ENCODE measurements at places on chromosomes 1 and 21.
A peak's percentile ranks its signal among the peaks of the same experiment; 100 is the strongest.

- no peak for DNase-seq
These were observed 81.0 kb downstream of the PAX7 start for GRCh38 chr1:18711536-18712251.

DNA sequence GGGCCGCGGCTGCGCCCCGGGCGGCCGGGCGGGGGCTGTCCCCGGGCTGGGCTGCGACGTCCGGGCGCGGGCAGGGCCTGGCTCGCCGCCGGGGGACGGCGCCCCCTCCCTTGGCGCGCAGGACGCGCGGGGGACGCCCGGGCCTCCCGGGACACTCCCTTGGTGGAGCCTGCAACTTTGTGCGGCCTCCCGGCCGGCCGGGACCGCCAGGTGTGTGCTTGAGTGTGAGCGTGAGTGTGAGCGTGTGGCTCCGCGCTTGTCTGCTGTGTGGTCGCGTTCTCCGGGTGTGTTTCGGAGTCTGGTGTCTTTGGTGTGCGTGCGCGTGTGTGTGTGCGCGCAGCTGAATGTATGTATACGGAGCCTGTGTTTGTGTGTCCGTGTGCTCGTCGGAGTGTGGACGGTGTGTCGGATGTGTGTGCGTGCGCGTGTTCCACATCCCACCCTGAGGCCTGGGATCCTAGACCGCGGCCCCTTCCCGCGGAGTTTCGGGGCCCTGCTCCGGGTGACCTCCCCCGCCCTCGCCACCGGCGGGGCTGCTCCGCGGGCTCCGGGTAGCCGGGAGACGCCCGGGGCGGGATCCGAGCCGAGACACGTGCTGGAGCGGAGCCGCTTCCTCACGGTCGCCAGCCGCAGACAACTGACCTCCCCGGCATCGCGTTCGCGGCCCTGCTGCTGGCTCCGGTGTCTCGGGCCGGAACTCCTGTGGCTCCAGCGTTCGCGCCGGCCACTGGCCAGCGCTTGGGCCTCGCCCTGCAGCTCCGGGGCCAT lies 1.7 kb downstream of the PTPRU start:
- no peak for DNase-seq

- DNase-seq = no peak
These were observed 13.2 kb upstream of the SLC41A1 start for GRCh38 chr1:205826016-205826806.

DNA sequence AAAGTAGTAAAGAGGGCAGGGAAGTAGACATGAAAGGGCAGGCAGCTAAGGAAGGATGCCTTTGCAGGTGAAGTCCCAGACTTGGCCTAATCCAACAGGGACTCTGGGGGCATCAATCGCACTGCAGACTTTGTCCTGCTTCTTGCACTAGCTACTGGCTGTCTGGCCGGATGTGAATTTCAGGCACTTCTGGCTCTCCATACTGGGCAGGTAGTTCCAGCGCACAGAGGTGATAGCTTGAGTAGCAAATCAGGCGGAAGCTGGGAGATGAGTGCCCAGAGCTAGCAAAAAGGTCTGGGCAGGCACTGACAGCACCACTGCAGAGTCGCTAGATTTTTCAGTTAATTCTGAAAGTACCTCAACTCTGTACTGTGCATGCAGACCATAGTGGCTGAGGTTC lies 997 bp downstream of the RSPH1 start:
- no peak for DNase-seq

DNA sequence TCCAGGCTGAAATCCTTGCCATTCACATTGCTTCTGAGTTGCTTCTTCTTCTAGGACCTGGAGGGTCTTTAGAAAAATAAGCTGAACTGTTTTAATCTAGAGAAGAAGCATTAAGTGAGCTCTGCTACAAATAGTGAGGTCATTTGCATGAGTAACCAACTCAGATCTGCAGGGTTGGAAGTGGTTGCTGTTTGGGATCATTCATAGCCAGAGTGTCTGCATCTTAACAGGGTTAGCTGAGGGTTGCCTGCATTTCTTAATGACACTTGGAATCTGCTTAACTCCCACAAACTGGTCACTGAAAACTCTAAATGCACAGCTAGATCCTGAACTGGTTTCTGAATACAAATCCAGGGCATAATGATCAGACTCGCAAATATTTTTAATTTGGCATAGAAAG lies 9.9 kb downstream of the CNIH3 start:
- DNase-seq = no peak

DNA sequence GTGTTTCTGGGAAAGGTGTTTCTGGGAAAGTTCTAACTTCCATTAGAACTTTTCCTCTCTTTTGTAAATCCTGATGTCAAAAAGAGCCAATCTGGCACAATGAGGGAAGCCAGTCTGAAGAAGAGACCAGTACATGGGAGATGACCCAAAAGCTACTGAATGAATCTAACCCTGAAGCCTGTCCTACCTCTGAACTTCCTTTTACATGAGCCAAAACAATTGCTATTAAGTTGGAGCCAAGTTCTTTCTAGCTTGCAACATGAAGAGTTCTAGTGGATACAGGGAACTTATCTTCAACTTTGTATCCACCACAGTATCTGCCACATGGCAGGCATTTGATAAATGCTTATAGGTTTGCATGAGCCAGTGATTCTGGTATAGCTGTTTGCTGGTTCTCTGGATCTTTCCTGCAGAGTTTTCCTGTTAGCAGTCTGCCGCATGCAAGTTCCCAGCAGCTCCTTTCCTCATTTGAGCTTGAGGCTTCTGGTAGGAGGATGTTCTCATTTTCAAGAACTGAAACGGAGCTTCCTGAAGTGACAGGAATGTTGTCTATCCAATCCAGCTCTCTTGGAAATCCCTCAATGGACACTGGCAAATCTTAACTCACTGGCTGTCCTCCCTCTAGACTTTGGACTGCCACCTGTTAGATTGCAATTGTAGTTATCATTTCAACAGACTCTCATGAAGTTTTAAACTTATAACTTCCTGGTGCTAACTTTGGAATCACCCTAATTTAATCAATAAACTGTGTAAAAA lies 73.1 kb upstream of the LPGAT1 start:
- DNase-seq = no peak

GRCh38 chr1:153417136-153417888 lies 992 bp downstream of the S100A7A start:
- DNase-seq = no peak

DNA sequence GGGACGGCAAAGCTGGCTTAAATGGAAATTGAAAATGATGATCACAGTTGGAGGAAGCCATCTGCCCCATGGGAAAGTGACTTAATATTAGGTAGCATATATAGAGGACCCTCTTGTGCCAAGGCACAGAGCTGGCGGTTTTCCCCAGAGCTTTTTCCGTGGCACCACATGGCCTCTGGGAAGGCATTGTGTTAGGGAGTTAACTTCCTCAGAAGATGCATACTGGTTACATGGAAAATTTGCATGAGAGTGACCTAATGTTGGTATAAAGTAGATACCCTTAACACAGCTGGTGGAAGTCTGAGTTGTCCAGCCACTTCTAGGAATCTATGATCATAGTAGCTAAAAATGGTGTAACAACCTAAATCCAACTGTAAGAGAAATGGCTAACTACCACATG lies 27.3 kb downstream of the CAP1 start:
- DNase-seq = no peak

GRCh38 chr1:192766009-192766625 lies 42.7 kb upstream of the RGS2 start:
- no peak for DNase-seq

GRCh38 chr1:46790446-46791101 lies 8.3 kb upstream of the CYP4B1 start:
- DNase-seq = no peak

- no peak for DNase-seq
These were observed 15.7 kb upstream of the FOXO6 start for GRCh38 chr1:41345434-41346075.

DNA sequence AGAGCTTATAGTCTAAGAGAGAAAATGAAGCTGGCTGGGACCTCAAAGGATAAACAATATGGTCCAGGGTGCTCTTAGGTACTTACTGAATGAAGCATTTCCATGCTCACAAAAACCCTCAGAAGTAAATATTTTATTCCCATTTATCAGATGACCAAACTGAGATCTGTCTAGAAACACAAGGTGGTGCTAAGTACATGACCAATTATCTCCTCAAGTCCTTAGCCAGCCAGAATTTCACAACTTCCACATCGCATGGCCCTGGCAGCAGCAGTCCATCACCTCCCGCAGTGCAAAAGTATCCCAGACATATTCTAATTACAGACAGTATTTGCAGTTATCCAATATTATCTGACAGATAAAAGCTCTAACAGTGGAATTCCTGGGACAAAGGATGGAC lies 321.7 kb upstream of the PROX1 start:
- no peak for DNase-seq

- peak; percentile 83 for DNase-seq
These were observed 23.4 kb upstream of the RD3 start for GRCh38 chr1:211515090-211516023.

- peak; percentile 42 for DNase-seq
These were observed 4.8 kb upstream of the LRRC8B start for GRCh38 chr1:89519779-89520358.

- DNase-seq = peak; percentile 83
These were observed 3.3 kb upstream of the CNR2 start for GRCh38 chr1:23916209-23917131.

DNA sequence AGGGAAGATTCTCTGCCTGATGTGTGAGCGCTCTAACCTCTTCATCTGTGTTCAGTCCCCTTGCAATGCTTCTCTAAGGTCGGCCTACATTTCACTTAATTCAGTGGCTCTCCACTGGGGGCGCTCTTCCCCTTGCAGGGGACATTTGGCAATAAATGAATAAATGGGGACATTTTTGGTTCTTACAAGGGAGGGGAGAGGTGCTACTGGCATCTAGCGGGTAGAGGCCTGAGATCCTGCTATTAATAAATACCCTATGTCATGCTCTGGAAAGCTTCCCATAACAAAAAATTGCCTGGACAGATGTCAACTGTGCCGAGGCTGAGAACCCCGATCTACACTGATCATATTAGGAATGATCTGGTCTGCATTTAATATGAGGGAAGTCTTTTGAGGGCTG lies 25.9 kb upstream of the DNAJC11 start:
- DNase-seq = peak; percentile 66

- no peak for DNase-seq
These were observed 681.7 kb upstream of the PTBP2 start for GRCh38 chr1:96039910-96040309.

GRCh38 chr1:40622936-40623629 lies 42.4 kb downstream of the RIMS3 start:
- no peak for DNase-seq

DNA sequence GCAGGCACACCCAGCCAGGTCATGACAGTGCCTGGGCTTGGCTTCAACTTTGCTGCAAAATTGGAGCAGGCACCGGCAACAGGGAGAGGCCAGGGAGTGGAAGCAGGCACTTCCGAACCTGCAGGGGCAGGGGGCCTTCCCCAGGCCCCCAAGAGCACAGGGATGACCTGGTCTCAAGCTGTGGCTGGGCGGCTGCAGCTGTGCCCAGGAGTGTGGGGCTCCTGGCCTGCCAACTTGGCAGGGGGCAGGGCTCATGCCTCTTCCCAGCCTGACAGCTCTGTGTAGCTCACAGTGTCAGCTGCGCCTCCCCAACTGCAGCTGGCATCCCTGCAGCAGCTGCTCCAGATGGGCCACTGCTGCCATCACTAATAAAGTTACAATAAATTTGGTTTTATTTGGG lies 51.5 kb upstream of the SCYL3 start:
- no peak for DNase-seq

- DNase-seq = no peak
These were observed 95.1 kb upstream of the BCAR3 start for GRCh38 chr1:93776728-93777127.

GRCh38 chr1:201023517-201023902 lies at the start of gene KIF21B:
TSS of gene KIF21B (minus strand) at chr1:201023714. CDS start at chr1:201023383, 331 bp downstream.
- DNase-seq = peak; percentile 86

DNA sequence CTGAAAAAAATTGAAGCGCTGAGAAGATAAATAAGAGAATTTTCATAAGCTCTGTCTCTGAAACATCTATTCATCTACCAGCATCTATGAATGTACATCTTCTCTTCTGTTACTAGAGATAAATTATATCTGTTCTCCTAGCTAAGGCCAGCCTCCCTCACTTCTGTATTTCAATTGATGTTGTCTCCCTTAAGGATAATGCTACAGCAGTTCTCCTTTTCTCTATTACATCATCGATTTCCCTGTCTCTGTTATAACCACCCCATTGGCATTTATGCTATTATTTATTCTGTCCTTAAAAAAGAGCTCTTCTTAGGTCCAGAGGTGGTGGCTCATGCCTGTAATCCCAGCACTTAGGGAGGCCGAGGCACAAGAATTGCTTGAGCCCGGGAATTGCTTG lies 42.9 kb upstream of the TMCO2 start:
- DNase-seq = no peak

DNA sequence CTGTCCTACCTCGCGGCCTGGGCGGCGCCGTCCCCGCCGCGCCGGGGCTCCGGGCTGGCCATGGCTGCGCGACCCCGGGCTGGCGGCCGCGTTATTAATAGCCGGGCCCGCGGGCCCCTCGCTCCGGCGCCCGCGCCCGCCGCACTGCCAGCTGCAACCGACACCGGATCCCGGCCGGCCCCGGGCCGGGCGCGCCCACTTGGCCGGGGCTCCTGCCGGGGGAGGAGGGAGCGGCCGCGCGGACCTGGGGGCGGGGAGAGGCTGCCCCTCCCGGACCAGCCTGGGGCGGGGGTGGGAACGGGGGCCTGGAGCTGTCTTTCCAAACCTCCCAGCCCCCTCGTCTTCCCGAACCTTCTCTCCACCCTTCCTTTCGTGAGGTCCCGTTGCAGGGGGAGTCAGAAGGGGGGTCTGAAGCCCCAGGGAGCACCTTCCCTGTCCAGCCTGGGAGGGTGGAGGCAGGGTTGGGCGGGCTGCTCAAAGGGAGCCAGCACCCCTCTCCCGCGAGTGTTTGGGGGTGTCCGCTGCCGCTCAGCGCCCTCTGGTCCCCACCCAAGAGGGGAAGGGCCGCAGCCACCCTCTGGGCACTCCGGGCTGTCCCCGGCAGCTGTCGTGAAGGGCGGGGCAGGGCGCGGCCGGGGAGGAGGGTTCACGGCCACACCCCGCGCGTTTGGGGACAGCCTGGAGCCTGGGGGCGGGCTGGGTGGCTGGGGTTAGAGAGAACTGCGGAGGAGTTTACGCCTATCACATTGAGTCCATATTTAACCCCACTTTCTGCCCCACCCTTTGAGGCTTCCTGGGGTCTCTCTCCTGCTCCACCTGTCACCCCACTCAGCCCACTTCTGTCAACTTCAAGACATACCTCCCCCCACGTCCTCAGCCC lies at the start of gene SYNC:
TSS of gene SYNC (minus strand) at position 172 of the 880 bp plus-strand sequence. CDS start at position 62, 110 bp downstream.
- DNase-seq = no peak

DNA sequence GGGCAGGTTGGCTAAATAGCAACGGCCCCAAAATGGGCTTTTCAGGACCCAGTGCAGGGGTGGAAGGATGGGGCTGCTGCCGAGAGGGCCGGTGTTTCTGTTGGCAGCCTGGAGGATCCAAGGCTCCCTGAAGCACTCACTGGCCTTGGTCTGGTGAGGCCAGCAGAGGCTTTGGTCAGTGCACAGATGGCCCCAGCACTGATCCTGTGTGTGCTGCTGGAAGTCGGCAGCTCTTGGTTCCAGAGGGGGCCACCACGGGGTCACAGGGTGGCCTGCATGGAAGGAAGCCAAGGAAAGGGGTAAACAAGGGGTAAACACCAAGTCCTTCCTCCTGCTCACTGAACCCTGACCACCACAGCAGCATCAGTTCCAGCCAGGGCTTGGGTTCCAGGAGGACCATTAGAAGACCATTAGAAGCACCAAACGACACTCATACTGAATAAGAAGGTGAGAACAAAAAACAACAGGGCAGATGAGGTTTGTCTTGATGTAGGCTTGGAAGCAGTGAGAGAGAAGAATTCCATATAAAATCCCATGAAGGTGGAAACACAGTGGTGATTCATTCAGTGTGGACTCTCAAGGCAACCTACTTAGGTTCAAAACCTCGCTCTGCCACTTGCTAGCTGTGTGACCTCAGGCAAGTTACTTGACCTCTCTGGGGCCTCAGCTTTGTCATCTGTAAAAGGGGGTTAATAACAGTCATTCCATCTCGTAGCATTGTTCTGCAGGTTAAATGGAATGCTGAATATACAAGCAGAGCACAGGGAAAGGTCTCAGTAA lies 184.5 kb downstream of the RUNX1 start:
- no peak for DNase-seq
